ENCODE measurements at places on chromosomes 7 and 10.

GRCh38 chr10:116748041-116748440, 5.7 kb upstream of the HSPA12A start:
- no peak for DNase-seq

GRCh38 chr10:112883360-112884178, 66.5 kb upstream of the TCF7L2 start:
- DNase-seq = no peak

DNA sequence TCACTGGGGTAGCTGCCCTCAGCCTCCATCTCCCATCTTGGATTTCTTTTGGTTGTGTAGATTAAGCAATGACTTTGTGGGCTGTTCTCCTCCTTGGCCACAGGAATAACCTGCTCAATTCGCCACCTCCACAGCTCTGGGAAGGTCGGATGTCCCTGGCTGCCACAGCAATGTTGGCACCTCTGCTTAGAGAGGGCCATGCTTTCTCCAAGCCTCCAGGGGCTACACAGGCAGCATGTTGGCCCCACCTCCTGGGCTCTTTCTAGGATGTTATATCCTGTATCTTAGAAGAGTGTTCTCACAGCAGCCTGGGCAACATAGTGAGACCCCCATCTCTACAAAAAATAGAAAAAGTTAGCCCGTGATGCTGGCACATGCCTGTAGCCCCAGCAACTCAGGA, 35.4 kb upstream of the FXYD4 start:
- no peak for DNase-seq

- DNase-seq = peak; percentile 98
Measured at GRCh38 chr7:38929460-38930171, 20.6 kb upstream of the VPS41 start.

DNA sequence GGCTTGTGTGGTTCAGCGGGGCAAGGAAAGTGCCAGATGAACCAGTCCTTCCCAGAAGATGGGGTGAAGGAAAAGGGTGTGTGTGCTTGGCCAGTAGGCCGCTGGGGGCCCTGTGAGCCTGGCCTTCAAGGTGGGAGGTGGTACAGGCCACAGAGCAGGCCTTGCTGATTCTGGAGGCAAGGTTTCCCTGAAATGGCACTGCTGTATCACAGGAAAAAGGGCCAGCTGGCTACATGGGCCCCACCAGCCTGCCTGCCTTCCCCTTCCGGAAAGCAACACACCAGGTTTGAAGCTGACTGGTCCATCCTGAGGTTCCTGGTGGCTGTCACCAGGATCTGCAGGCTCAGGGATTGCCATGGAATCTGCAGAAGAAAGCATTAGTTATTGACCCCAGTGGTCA, 12.5 kb downstream of the MMRN2 start:
- DNase-seq = no peak
